NCI-H2081 treated with DMSO at 0.1 percent for 48 hours (cell line): ENCODE measurements at places on chromosomes 5 and 9.

GRCh38 chr9:34452568-34452967, 5.8 kb downstream of the FAM219A start:
- DNase-seq, result no peak

DNA sequence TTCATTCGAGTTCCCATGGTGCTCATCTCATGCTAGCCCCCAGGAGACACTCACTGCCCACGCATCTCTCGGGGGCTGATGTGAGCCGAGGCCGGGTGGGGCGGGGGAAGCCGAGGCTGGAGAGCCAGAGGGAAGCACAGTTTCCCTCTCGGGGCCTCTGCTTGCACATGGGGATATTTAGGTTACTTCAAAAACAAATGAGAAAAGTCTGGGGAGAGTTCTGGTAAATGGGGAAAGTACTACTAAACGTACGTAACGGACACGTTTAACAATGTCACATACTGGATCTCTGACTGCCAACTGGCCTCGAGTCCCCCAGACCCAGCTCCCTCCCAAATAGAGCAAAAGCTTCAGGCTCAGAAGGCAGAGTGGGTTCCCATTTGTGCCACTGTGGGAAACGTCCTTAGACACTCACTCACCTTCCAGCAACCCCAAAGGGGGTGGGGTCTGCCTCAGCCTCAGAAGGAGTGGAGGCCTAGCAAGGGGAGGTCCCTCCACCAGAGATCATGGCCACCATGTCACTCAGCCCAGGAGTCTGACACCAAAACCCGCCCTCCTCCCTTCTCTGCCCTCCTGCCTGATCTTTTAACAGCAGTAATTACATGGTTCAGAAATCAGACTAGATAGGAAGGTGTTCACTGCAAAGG, 33.8 kb upstream of the NTNG2 start:
- DNase-seq, result no peak

DNA sequence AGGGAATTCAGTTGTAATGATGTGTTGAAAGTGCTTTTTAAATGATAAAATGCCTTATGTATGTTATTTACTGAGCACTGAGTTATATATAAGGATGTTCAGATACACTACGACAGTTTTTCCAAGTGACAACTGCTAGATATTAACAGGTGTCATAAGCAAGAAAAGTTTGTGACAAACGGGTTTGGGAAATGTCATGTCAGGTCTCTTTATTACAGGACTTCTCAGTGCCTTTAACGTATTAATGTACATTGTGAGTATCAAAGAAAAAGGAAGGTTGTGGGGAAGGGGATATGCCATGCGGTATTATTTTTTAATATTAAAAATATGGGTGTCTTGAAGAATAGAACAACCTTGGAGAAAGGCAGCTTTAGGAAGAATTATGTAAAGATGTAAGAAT, 56.4 kb downstream of the RAI14 start:
- no peak for DNase-seq

DNA sequence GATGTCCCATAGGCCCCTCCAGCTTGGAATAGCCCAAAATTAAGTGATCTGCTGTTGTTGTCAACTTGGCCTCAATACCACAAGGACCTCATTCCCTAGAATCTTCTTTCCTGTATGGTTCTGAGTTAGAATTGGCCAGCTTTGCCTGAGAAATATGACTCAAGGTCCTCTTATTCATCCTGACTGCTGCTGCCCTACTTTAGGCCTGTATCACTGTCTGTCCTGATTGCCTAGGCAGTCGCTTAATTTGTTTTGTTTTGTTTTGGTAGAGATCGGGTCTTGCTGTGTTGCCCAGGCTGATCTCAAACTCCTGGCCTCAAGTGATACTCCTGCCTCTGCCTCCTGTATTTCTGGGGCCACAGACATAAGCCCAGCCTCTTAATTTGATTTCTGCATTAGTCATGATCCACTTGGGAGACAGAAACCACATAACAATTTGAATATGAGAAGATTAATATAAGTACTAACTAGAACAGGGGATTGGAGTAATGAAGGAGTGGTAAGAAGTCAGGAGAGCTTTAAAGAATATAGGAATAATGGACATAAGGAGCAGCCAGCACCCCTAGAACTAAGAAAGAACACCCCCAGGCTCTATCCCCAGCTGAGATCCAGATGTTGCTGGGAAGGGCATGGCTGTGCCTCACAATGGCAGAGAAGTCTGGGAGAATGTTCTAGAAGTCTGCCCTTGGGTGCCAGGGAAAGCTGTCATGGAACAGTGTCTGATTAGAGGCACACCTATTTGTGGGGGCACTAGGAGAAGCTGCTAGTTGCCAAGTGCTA, 4.6 kb downstream of the TEX53 start:
- no peak for DNase-seq

DNA sequence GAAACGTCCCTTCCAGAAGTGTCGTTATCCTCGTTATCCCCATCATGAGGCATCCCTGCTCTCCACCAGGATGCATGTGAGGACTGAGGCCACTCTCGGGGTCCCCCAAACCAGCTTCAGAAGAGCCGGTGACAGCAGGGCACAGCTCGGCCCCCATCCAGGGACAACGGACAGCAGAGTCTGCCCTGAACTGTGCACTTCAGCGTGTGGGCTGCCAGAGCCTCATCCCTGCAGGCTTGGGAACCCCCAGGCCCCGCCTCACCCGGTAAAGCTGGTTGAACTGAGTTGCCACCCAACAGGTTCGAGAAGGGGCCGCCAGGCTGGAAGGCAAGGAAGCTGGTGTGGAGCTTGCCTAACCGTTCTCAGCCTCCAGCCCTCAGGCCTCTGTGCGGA, 710 bp upstream of the CARD9 start:
- no peak for DNase-seq

DNA sequence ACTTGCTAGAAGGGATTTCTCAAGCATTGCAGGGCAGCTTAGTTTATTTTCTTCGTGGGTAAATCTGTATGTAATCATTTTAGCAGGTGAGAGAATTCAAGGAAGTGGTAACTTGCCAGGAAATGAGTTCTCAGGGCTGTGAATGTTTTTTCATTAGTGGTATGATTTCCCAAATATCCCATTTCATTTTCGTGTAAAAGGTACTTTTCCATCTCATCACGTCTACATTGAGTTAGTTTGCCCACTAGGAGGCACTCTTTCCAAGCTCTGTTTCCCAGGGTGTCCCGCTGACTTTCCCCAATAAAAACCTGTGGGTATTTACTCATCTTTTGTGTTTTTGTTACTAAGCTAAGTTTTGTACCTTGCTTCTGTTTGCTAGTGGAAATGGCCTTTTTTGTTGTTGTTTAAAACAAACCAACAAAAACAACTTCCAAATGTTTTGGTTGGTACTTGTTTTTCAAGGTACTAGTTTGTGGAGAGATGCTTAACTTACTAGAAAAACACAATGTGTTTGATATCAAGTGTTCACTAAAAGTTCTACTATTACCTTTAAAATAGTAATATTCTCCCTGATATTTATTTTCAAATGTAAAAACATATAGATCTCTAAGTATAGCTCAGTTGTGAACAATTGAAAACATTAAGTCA, 373.6 kb downstream of the ADGRV1 start:
- DNase-seq, result no peak

DNA sequence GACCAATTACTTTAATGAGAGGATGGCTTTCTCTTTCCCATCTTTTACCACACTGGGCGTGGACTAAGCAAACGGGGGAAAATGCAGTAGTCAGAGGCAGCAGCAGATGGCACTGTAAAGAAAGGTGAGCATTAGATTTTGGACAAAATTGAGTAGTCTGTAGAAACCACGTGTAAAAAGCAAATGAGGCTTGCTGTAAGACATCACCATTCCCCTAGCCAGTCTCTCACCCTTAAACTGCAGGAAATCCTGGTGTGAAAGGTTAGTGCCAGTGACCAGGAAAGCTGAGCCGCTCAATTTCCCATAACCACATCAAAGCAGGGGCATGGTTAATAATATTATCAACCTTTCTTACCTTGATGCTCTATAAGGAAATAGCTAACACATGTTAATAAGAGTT, 31.8 kb downstream of the SPATA31C2 start:
- no peak for DNase-seq
